ENCODE measurements at places on chromosomes 1 and 21. TPM values are rescaled to one million over a fixed set of nuclear protein-coding genes. Genes with fewer than 3 reads are reported as not detected.
A peak's percentile ranks its signal among the peaks of the same experiment; 100 is the strongest.

The OPTC gene
- not detected for polyA plus RNA-seq

The SNRNP40 gene
- 38.8 TPM for polyA plus RNA-seq

The MYBPH gene
- polyA plus RNA-seq = 554 TPM

The ZNF648 gene
- polyA plus RNA-seq = 0.02 TPM

DNA sequence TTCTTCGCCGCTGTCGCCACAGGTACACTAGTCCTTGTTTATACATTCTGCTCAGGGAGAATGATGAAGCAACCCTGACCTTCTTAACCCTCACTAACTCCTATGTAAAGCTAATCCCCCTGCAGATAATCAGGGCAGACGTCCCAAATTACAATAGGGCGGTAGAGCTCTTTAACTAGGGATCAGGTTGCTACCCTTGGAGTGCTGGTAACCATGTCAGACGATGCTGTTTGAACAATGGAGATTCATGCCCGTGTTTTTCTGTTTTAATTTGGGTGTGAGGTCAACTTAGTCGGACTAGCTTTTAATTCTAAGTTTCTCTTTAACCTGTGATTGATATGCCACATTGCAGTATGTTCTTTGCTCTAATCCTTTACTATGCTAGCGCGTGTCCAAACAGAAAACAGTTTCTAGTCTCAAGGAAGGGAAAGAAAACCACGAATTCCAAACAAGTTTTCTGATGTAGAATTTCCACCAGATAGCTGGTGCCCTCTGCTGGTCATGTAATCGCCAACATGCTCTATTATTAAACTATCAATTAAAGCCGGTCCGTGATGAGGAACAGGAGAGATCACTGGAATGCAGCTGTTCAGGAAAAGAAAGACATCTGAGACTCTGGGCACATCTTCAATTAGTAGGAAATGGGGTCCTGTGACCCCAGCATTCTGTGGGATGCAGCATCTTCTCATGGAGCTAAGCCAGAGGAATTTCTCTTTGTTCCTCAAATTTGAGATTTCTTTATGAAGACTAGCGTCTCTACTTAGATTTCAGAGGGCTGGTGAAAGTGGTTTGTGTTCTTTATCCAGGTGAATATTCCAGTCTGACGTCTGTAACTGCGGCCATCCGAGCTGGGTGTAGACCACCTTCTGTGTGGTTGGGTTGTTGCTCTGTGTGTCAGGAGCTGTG, 18.3 kb upstream of the VAMP3 start:
- peak; percentile 85 for DNase-seq

DNA sequence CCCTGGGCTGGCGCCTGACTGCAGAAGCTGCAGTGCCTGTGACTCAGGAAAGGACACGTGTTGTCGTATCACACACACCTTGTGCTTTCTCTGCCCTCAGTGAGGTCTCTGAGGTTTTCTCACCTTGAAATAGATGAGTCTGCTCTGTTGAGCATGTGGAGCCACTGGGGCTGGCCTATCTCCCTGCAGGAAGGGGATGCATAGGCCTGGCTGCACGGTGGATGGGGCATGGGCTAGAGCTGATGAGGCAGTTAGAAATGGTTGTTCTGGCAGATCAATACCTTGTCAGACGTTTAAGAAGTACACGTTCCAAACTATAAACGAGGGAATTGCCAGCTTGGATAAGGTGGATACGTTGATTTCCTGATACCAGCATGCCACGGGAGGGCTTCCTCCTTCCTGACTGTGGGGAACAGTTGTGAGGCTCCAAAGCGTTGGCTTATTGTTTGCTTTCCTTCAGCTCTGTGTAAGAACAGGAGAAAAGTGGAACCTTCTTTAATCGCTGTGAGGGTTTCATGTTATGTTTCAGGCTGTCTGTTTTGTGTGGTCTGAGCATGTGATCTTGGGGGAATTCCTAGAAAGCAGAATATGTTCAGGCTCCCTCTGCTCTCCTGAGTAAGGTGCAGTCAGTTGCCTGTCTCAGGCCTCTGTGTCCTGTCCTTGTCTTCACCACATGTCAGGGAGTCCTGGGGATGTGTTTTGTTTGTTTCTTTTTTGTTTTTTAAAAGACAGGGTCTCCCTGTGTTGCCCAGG, 44.8 kb downstream of the PCNT start:
- no peak for DNase-seq

- no peak for DNase-seq
Observed at GRCh38 chr21:43667191-43667904, 8.0 kb downstream of the RRP1B start.

DNA sequence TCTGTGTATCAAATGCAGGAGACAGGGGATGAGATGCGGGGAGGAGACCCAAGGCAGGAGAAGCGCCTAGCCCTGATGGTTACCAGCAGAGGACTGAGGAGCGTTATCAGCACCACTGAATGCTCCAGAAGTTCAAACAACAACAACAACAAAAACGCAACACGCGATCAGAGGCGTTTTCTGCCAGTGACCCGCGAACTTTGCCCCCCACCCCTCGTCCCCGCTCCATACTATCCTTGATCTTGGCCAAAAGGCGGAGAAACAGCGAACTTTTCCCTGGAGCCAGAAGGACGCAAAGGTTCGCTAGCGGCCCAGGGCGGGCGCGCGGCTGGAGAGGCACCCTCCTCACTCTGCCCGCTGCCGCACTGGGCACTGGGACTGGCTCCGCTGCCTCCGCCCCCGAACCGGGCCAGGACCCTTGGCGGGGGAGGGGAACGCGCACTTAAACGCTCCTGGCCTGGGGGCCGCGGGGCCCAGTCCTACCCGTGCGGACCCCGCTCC, 699 bp downstream of the ECHDC2 start:
- no peak for DNase-seq

DNA sequence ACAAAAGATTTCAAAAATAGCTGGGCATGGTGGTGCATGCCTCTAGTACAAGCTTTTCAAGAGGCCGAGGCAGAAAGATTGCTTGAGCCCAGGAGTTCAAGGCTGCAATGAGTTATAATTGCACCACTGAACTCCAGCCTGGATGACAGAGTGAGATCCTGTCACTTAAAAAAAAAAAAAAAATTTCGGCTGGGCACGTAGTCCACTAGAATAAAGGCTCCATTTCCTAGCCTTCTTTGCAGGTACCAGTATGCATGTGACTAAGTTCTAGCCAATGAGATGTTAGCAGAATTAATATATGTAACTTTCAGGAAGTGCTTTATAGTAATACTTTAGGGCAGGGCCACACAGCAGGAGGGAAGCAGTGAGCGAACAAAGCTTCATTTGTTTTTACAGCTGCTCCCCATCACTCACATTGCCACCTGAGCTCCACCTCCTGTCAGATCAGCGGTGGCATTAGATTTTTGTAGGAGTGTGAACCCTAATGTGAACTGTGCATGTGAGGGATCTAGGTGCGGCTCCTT, 28.8 kb upstream of the SYDE2 start:
- no peak for DNase-seq

DNA sequence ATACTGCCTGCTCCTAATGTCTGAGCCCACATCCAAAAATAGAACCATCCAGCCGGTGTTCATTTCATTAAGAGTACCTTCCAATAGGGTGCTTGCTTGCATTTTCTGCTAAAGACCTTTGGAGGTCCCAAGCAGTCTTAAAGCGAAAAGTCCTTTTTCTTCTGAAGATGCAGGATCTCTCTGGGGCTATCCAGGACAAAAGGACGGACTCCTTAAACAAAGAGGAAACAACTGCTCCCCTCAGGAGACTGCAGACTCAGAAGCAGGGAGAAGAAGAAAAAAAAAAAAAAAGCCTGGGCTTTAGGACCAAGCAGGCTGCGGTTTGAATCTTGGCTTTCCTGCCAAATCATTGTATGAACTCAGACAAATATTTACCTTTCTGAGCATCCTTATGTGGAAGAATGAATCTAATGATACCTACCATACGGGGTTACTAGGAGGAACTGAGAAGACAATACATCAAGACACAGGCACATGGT, 204.0 kb downstream of the PLPP3 start:
- DNase-seq = peak; percentile 84

GRCh38 chr1:76302711-76303339, 228.3 kb downstream of the ST6GALNAC3 start:
- DNase-seq = no peak

DNA sequence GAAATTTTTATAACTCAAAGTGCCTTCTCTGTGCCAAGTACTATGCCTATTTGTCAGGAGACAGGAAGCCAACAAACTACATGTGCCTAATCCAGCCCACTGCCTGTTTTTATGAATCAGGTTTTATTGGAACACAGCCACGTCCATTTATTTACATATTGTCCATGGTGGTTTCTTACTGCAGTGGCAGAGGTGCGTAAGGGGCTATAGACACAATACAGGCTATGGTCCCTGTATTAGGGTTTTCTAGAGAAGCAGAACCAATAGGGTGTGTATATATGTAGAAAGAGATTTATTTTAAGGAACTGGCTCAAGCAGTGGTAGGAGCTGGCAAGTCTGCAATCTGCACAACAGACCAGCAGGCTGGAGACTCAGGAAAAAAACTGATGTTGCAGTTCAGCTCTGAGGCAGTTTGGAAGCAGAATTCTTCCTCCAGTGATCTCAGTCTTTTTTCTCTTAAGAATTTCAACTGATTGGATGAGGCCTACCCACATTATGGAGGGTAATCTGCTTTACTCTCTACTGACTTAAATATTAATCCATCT, 15.4 kb downstream of the PPIE start:
- DNase-seq = no peak

- peak; percentile 100 for DNase-seq
Observed at GRCh38 chr21:42939582-42940413, 14.4 kb upstream of the ERVH48-1 start.

GRCh38 chr1:1079408-1080121, 5.5 kb upstream of the RNF223 start:
- DNase-seq = peak; percentile 70

- DNase-seq = no peak
Observed at GRCh38 chr1:65176591-65176990, 28.6 kb downstream of the AK4 start.

GRCh38 chr1:81144240-81144825, 656.4 kb upstream of the ADGRL2 start:
- DNase-seq = peak; percentile 23

DNA sequence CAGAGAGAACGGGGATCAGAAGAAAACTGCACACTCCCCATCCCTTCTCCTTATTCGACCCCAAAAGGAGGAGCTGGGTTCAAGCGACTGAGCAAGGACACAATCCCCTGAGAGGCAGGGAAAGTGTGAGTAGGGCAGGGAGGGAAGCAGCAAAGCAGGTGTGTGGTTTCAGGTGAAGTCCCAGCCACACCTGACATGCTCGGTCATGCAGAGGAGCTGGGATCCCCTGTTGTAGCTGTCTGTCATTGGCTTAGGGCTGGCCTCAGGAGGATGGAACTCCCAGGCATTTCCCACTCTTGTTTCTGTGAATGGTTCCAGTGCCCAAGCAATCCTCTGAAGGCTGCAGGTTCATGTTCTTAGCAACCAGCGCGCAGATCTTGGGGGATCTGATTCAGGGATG, 150.7 kb downstream of the DSCAM start:
- DNase-seq = no peak

DNA sequence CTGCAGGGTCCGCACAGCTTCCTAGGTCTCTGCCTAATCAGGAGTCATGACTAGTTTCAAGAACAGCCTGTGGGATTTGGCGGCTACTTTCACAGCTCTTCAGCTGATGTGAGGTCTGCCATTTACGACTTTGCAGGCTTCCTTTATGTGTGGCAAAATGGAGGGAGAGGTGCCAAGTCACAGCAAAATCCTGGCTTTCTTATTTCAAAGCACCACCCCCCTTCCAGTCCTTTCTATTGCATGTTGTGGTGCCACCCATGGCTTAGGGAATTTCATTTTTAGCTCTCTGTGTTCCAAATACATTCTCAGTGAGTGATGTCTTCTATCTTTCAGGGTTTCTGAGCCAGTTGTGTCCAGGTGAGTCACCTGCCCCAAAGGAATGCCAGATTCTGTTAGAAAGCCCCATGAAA, 75.1 kb upstream of the WLS start:
- no peak for DNase-seq

DNA sequence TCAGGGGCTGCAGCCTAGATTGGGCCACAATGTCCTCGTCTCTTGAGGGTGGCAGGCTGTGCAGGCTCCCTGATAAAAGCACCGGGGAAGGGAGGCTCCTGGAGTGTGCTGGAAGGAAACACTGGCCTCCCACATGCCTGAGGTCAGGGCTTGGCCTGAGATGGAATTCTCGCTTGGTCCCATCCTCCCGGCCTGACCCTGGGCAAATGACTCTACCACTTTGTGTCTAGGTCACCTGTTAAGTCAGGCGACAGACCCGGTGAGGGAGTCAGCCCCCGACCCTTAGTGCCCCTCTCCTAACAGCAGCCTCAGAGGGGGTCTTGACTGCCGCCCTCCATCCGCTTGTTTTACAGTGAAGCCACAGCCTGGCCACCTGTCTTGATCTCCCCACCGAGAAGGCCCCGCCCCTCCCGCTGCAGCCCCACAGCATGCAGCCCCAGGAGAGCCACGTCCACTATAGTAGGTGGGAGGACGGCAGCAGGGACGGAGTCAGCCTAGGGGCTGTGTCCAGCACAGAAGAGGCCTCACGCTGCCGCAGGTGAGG, 2.5 kb downstream of the SMIM1 start:
- no peak for DNase-seq

DNA sequence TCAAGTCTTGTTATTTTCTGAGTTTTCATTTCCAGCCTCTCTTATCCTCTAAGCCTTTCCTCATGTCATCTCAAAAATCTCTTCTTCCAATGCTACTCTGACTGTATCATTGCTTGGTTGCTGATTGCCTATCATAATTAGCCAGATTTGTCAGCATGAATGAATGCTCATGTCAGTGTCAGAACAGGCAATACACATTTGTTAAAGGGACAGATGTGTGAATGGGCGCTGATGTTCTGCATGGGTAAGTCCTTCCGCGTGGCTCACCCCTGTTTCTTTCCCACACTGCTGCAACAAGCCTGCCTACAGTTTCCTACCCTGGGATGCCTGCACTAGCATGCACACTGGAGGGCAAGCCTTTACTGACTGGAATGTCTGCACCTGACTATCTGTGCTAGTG, 100.6 kb downstream of the RHOU start:
- DNase-seq = no peak

- DNase-seq = peak; percentile 84
Observed at GRCh38 chr1:156052862-156053767, 483 bp downstream of the UBQLN4 start.

- no peak for DNase-seq
Observed at GRCh38 chr1:26838474-26839338, 12.2 kb downstream of the ZDHHC18 start.

All from muscle of leg (tissue), 16 donors.